ENCODE measurements at places on chromosomes 1 and 21.

DNA sequence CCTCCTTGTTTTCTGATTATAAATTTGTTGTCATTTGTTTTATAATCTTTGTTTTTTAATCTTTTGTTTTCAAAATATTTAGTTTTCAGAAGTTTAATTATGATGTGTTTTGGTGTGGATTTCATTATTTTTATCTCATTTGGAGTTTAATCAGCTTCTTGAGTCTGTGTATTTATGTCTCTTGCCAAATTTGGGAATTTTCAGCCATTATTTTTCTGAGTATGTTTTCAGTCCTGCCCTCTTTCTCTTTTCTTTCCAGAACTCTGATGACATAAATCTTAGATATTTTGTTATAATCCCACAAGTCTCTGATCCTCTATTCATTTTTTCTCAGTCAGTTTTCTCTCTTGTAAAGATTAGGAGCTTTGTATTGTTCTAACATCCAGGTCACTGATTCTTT, 89.8 kb downstream of the RHOU start:
- no peak for DNase-seq

GRCh38 chr1:237065903-237066302, 23.9 kb downstream of the RYR2 start:
- DNase-seq = no peak

- DNase-seq = no peak
These were observed 59.0 kb downstream of the SYT6 start for GRCh38 chr1:114094675-114095074.

DNA sequence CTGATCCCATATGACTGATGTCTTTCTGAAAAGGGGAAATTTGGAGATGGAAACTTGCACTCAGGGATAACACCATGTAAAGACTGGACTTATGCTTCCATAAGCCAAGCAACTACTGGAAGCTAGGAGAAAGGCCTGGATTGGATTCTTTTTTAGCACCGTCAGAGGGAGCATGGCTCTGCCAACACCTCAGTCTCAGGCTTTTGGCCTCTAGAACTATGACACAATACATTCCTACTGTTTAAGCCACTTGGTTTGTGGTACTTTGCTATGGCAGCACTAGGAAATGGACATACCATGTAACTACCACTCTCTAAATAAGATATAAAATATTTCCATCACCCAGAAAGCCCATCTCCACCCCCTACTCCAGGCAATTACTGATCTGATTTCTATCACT, 139.7 kb downstream of the CYYR1 start:
- no peak for DNase-seq

GRCh38 chr1:235513495-235514366, 9.5 kb upstream of the B3GALNT2 start:
- peak; percentile 29 for DNase-seq

DNA sequence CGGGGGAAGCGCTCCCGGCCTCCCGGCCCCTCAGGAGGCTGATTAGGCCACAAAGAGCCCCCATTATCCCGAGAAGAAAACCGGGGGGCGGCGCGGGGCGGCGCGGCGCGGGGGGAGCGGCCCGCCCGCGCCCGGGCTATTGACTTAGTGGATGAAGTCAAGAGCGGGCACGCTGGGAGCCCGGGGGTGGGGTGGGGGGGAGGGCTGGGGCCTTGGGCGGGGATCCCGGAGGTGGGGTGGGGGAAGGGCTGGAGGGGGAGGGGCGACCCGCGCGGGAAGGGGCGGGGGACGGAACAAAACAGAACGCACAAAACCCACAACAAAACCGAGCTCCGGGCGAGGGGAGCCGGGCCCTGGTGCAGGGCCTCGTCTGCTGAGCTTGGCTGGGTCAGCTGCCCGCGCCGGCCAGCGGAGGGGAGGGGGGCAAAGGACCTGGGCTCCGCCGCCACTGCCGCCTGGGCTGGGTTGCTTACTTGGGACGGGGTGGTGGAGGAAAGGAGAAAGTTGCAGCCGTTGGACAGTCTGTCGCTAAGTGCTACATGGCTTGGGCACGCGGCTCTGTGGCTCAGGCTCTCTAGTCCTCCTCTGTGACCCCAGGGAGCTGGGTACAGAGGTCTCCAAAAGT, 16.3 kb downstream of the PAX7 start:
- no peak for DNase-seq

- no peak for DNase-seq
These were observed 79.9 kb downstream of the SIPA1L2 start for GRCh38 chr1:232550007-232550406.

- no peak for DNase-seq
These were observed 192.4 kb upstream of the CSF3R start for GRCh38 chr1:36675106-36675505.
